NCI-H2081 (cell line): ENCODE measurements at places on chromosomes 11 and 22.

- DNase-seq = no peak
These were observed 128.3 kb downstream of the APIP start for GRCh38 chr11:34787895-34788294.

DNA sequence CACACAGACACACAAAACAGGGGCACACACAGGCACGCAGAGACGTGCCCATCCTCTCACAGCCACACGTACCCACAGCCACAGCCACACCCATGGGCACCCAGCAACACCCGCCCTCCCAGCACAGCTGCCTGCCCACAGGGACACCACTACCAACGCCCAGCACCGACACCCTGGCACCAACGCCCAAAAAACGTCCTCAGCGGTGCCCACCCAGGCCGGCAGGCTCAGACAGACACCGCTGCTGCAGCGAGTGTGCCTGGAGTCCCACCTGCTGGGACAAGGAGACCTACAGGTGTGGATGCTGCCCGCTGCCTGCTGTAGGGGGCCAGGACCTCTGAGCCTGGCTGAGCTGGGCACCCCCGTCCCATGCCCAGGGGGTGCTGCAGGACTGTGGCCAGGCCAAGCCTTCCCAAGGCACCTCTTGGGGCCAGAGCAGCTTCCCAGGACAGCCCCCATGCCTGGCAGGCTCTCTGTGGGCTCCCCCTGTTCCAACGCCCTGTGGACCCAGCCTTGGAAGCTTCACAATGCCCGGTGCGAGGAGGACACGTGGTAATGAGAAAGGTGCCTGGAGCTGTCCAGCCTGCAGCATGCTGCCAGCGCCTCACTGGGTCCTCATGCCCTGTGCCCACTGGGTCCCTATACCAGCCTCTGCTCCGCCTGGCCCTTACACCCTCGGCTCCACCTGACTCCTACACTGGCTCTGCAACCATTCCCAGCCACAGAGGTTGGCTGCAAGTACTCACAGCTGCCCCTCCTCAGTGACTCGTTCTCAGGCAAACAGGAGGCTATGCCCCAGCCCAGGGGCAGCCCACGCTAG lies 45.8 kb upstream of the TH start:
- no peak for DNase-seq

DNA sequence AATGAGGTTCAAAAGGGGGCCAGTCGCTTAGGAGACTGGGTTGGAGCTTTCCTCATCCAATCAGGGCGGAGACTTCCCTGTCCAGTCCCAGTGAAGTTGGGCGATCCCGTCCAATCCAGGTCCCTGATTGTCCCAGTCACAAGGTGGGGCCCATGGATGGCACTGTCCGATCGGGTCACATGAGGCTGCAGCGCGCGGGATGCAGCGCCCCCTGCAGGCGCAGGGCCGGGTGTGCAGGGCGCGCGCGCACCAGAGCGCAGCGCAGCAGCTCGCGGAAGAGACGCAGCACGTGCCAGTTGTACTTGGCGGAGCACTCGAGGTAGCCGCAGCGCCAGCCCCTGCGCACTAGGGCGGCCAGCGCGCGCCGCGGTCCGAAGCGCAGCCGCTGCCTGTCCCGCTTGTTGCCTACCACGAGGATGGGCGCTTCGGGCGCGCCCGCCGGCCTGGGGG lies 2.3 kb downstream of the RASL10A start:
- no peak for DNase-seq

- DNase-seq = no peak
These were observed 17.9 kb downstream of the IFITM10 start for GRCh38 chr11:1732418-1733008.

DNA sequence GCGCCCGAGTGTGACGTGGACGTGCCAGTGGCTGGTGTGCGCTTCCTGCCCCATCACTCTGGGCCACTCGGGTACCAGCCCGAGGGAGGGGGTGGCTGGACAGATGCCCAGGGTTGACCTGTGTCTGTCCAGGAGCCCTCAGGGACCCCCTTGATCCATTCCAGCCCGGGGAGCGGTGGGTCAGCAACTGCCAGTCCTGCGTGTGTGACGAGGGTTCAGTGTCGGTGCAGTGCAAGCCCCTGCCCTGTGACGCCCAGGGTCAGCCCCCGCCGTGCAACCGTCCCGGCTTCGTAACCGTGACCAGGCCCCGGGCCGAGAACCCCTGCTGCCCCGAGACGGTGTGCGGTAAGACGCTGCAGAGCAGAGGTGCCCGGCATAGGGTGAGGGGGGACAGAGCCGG lies 34.5 kb downstream of the MUC5B start:
- DNase-seq = no peak
